ENCODE measurements at places on chromosomes 4 and X.

DNA sequence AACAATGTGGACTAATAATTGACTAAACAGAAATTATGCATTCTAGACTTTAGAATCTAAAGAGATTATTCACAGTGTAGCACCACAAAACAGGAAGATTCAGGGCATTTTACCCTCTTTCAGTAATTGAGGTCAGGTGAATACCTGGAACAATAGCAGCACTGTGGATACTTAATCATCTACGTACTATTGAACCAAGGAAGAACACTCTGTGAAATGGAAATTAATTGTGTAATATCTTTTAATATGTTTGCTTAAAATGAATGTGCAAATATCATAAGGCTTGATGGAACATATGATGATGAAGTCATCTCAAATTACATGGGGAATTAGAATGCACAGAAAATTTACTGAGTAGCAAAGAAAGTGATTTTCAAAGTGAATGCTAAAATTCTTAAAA, 68.5 kb upstream of the MAP9 start:
- no peak for DNase-seq

DNA sequence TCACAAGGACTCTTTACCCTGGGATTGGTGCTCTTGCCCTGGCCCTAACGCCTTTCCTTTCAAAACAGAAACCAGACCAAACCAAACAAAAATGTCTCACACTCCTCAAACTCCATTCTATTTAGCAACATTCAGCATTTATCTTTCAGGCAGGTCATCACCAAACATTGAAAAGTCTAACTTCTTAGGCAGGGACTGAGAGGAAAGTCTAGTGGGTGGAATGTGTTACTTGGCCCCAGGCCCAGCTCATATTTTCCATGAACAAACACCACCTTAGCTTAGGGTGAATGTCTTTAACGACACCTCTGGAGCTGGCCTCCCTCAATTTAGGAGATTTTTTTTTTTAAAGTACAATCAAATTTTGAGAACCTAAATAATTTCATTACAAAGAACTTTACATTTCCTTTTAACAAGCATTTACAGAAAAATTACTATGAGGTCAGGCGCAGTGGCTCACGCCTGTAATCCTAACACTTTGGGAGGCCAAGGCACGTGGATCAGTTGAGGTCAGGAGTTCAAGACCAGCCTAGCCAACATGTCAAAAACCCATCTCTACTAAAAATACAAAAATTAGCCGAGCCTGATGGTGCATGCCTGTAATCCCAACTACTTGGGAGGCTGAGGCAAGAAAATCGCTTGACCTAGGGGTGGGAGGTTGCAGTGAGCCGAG, 10.2 kb upstream of the N4BP2 start:
- DNase-seq = no peak

- DNase-seq = no peak
These were observed 597.2 kb downstream of the GALNTL6 start for GRCh38 chr4:172410363-172410762.

- DNase-seq = no peak
These were observed 3.9 kb upstream of the TMPRSS11B start for GRCh38 chr4:68249434-68249833.

GRCh38 chrX:138897621-138898492, 186.3 kb upstream of the FGF13 start:
- no peak for DNase-seq

- no peak for DNase-seq
These were observed 250.0 kb downstream of the ARHGAP24 start for GRCh38 chr4:85724791-85725563.

DNA sequence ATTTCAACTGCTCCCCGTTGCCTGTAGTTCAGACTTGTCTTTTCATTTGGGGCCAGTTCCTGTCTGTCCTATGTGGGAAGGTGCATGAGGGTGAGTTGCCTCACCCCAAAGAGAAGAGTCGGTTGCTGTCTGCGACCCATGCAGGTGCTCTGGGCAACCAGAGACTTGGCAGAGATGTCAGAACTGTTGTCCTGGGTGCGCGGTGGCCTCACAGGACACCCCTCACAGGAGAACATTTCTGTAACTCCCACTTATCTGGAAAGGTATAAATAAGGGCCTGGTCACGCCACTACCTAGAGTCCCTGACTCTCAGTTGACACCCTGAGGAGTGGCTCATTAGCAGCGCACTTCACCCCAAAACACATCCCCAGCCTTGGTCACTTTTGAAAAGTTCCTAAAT, 9.7 kb upstream of the NAT8L start:
- no peak for DNase-seq

DNA sequence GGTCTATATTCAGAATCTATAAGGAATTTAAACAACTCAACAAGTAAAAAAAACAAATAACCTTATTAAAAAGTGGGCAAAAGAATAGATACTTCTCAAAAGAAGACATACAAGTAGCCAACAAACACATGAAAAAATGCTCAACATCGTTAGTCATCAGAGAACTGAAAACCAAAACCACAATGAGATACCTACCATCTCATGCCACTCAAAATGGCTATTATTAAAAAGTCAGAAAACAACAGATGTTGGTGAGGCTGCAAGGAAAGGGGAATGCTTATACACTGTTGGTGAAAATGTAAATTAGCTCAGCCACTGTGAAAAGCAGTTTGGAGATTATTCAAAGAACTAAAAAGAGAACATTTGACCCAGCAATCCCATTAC, 201.6 kb downstream of the QDPR start:
- DNase-seq = no peak

GRCh38 chrX:110293658-110294057, 24.2 kb downstream of the AMMECR1 start:
- DNase-seq = no peak

DNA sequence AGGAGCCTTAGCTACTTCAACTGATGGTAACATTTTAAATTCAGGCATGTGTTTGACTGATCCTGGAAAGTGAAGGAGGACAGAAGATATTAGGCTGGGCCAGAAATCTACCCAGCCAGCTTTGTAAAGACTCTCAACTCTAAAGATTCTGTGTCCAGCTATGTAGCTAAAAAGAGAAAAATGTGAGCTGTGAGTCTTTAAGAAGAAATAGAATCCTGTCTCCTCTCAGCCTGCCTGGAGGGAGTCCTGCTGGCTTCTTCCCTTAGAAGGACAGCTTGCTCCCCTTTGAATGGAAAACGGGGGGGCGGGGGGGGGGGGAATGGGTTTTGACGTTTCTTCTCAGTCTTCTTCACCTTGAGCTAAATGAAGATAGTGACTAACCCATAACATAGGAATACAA, 54.3 kb upstream of the INTU start:
- no peak for DNase-seq

- no peak for DNase-seq
These were observed 226.1 kb downstream of the QDPR start for GRCh38 chr4:17285747-17286146.

DNA sequence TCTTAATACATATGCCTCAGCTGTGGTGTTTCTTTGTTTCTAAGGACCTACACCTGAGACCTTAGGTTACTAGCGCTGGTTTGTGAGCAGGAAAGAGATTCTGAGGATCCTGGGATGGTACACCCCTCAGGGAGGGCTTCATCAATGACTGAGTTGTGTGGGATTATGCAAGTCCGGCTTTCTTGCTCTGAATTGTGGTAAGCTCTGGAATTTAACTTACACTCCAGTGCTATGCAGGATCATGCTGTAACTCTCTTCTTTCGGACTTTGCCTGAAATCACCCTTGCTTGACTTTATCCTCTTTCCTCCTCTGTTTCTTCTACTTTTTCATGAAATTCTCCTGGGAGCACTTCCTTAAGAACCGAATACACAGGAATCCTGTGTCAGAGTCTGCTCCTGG, 431.5 kb upstream of the BOD1L1 start:
- no peak for DNase-seq

DNA sequence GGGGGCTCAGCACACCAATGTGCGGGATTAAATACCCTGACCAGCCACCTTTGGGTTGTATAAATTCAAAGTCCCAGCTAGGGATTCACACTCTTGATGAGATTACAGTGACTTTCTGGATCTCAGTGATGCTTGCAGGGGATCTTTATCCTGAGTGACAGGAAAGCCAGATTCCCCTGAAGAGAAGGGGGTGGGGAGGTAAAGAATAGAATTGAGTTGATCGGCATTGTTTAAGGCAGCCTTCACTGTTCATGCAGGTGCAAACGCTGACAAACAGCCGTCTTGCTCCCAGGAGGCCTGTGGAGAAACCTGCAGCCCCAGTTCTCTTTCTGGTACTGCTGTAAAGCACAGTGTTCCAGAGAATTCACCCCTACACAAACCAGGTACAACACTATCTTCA, 19.0 kb downstream of the CXXC4 start:
- DNase-seq = no peak

- no peak for DNase-seq
These were observed 508.2 kb upstream of the FAM241A start for GRCh38 chr4:111636961-111637585.

GRCh38 chr4:56739066-56739777, 58.1 kb upstream of the HOPX start:
- DNase-seq = no peak

GRCh38 chr4:153705743-153706468, 21.8 kb downstream of the TLR2 start:
- DNase-seq = no peak

DNA sequence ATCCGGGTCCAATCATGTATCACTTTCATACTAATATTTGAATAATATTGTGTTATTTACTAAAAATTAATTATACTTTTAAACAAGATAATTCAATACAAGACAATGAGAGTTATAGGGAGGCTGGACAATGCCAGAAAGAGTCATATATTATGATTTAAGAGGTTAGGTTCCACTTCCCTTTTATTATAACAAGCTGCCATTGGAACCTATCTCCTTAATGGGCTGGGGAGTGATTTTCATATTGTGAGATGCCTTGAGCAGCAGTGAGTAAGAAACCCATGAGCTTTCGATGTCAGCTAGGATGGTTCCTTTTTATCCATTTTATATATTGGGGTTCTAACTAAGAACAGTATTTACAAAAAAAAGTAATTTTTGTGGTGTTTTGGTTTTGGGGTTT, 91.8 kb downstream of the MAB21L2 start:
- DNase-seq = no peak

DNA sequence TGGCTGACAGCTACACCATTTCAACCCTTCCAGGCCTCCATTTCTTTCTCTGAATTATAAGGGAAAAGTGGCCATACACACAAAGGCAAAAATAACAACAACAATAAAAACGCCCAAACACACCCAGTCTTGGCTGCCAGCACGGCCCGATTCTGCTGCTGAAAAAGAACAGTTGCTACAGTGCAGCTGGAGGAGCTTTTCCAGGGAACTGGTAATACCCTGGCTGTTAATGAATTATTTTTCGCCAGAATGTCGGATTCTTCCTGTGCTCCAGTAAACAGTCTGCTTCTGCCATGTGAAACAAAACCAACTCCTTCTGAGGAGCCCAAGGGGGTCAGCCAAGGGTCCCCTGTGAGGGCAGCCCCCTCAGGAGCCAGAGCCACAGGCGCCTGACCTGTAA, 6.6 kb downstream of the RAI2 start:
- no peak for DNase-seq

GRCh38 chrX:40539214-40540142, 41.3 kb upstream of the ATP6AP2 start:
- peak; percentile 19 for DNase-seq

- no peak for DNase-seq
These were observed 111.2 kb downstream of the PPP3CA start for GRCh38 chr4:101236097-101236496.

- DNase-seq = no peak
These were observed 18.3 kb upstream of the CXCR3 start for GRCh38 chrX:71636438-71637252.

- no peak for DNase-seq
These were observed 1214.4 kb downstream of the ADGRL3 start for GRCh38 chr4:62414563-62414962.

- DNase-seq = no peak
These were observed 24.5 kb downstream of the GPM6A start for GRCh38 chr4:175787546-175787945.

GRCh38 chrX:118660085-118660484, 67.3 kb upstream of the IL13RA1 start:
- no peak for DNase-seq

- DNase-seq = no peak
These were observed 81.3 kb downstream of the HMGN5 start for GRCh38 chrX:81120258-81120935.

GRCh38 chrX:153411255-153411987, at the start of gene ZFP92:
TSS of gene ZFP92 (plus strand) at chrX:153411472. CDS start at chrX:153418323, 6,851 bp downstream.
- DNase-seq = peak; percentile 43

- no peak for DNase-seq
These were observed 549.7 kb downstream of the TRIML1 start for GRCh38 chr4:188688956-188689355.

- no peak for DNase-seq
These were observed 160.7 kb upstream of the LDB2 start for GRCh38 chr4:17058916-17059741.

DNA sequence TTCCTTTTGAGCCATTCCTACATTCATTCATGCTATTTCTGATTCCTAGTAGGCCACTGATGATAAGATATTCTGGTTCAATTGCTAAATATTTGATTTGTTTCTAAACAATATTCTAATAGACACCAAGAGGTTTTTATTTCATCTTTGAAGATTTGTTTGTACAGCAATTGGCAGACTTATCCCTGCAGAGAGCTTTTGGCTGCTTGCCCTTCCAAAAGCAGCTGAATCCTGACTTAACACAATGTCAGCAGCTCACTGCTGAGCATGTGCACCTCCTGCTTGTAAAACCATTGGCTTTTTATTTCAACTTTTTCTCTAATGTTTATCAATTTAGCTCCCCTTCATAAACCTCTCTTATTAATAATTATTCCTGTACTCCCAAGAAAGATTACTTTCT, 45.3 kb downstream of the MMRN1 start:
- DNase-seq = no peak

DNA sequence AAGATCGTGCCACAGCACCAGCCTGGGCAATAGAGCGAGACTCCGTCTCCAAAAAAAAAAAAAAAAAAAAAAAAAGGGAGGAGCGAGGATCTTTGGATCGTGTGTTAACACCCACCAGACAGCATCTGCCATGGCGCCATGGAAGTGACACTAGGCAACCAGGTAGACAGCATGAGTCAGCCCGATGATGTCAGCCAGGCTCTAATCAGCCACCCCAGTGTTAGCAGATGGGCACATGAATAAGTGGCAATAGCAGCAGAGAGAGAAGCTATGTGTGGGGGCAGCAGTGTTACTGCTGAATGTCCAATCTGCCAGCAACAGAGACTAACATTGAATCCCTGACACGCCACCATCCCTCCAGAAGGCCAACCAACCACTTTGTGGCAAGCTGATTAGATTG, 6.6 kb downstream of the SYN1 start:
- no peak for DNase-seq

- DNase-seq = no peak
These were observed 93.2 kb upstream of the ATP8A1 start for GRCh38 chr4:42750091-42750490.

- no peak for DNase-seq
These were observed 1.5 kb downstream of the DGKQ start for GRCh38 chr4:971666-972500.

- no peak for DNase-seq
These were observed 411.1 kb downstream of the TRIML1 start for GRCh38 chr4:188550296-188550695.

Measured in activated B cell treated with CpG ODN at 0.5 μM for 24 hours (primary cell).